Liver (tissue), 10 donors: ENCODE measurements at places on chromosomes 12 and 14. TPM values are rescaled to one million over a fixed set of nuclear protein-coding genes. Genes with fewer than 3 reads are reported as not detected.

DNA sequence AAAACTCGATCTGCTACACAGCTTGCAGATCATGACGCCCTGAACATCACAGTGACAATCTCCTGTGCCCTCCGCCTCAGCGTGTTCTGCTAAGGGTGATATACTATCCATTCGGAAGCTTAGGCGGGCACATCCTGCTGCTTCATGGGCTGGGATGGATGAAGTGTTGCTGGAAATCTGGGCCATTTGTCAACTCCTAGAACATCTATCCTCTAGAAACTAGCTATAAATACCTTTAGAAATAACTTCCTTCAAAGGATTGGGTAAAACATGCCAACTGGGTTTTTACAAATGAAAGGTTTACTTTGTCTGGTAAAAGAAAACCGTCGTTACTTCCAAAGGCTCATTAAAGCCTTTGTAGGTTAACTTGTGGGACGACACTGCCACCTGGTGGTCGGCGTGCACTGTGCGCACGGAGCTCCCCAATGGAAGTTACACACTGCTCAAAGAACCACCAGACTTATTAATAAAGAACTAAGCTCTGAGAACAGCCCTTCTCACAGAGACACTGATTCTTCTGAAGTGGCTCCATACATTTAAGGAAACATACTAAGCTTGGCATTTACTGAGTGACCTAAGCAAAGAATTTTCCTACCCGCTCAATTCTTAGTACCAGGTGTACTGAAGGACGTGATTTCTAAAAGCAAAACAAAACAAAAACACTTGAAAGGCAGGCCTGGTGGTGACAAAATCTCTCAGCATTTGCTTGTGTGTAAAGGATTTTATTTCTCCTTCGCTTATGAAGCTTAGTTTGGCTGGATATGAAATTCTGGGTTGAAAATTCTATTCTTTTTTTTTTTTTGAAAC, 21.6 kb upstream of the CACNA2D4 start:
- H3K27me3 ChIP-seq: no peaks in the 10 kb centered on the region
- no peaks in the 10 kb centered on the region for H3K36me3 ChIP-seq
- H3K4me3 ChIP-seq: no peak overlapping the region
- no peak overlapping the region for H3K27ac ChIP-seq
- peak; percentile 94 for DNase-seq

- H3K4me1 ChIP-seq: no peaks in the 10 kb centered on the region
- H3K4me3 ChIP-seq: no peak overlapping the region
- no peak for DNase-seq
- H3K36me3 ChIP-seq: no peaks in the 10 kb centered on the region
These were observed 11.6 kb downstream of the POMT2 start for GRCh38 chr14:77309131-77309530.

DNA sequence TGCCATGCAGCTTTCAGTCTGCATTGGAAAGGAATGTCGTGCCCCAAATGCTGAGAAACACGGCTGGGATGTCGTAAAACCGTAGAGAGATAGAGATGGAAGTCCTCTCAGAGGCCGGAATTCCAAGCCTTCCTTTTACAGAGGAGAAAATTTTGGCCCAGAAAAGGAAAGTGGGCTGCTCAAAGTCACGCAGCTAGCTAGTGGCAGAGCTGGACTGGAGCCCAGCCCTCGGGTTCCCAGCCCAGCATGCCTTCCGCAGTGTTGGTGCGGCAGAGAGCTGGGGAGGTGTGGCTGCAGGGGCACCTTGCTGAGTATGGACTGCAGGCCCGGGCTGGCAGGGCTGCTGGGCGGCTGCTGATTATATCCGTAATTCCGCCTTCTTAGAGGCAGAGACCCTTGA, 50.3 kb downstream of the KCNA1 start:
- peaks cover under 1% of the 10 kb centered on the region for H3K27me3 ChIP-seq
- DNase-seq: no peak
- no peaks in the 10 kb centered on the region for H3K4me1 ChIP-seq
- no peak overlapping the region for H3K27ac ChIP-seq
- H3K36me3 ChIP-seq: no peaks in the 10 kb centered on the region
- H3K4me3 ChIP-seq: no peak overlapping the region

DNA sequence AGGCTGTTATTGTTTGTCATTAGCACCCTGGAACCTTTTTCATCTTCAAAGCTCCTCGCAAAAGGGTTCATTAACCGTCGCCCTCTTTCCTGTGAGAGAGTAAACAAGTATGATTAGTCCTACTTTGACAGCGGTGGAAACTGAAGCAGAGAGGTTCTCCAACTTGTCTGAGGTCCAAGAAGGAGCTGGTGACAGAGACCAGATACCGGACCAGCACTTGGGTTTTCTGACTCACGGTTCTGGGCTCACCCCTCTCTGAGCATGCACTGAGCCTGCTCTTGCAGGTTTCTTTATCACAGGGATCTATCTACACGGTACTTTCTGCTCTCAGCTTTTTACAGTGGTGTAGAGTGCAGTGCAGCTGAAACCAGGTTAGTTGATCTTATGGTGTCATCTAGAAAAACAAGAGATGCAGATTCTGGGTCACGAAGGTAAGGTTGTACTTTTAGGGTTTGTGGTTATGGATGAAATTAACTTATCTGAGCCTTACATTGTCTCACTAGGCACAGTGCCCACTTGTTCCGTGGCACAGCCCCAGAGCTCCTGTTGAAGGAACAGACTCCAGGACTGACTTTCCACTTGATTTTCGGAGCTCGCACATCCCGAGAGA, 62.1 kb downstream of the PPP2R5C start:
- H3K27ac ChIP-seq: peak overlapping the region; percentile 88
- no peaks in the 10 kb centered on the region for H3K27me3 ChIP-seq
- H3K4me1 ChIP-seq: peaks cover 2% of the 10 kb centered on the region

GRCh38 chr14:99664937-99665273, 19.2 kb upstream of the CYP46A1 start:
- H3K27me3 ChIP-seq: no peaks in the 10 kb centered on the region
- no peak overlapping the region for H3K4me3 ChIP-seq
- no peak overlapping the region for H3K27ac ChIP-seq
- DNase-seq: no peak

DNA sequence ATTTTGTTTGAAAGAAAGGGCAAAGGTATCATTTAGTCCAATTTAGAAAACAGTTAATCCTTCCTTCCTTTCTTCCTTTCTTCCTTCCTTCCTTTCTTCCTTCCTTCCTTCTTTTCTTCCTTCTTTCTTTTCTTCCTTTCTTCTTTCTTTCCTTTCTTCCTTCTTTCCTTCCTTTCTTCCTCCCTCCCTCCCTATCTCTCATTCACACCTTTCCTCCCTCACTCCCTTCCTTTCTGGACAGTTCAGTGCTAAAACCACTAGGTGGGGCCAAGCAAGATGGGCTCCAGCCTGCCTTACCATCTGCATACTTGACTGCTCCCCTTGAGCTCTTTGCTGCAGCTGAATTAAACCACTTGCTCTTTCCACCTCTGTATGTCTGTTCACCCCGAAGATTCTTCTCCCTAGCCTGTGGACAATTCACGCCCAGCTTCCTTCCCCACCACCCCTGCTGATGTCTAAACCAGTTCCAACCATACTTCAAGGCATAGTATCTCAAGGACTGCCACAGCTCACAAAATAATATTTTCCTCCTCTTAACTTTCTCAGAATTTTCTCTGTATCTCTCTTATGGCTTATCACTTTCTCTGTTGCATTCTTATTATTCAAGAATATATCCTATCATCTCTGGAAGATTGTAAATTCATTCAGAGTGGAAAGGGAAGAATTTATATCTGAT, 78.0 kb downstream of the DBX2 start:
- H3K27me3 ChIP-seq: no peaks in the 10 kb centered on the region
- no peaks in the 10 kb centered on the region for H3K4me1 ChIP-seq
- no peak overlapping the region for H3K27ac ChIP-seq
- H3K36me3 ChIP-seq: no peaks in the 10 kb centered on the region
- DNase-seq: no peak

- H3K4me3 ChIP-seq: no peak overlapping the region
- no peaks in the 10 kb centered on the region for H3K27me3 ChIP-seq
- DNase-seq: no peak
- H3K4me1 ChIP-seq: no peaks in the 10 kb centered on the region
- no peaks in the 10 kb centered on the region for H3K36me3 ChIP-seq
These were observed 45.6 kb upstream of the BCL2L14 start for GRCh38 chr12:12024911-12025682.

DNA sequence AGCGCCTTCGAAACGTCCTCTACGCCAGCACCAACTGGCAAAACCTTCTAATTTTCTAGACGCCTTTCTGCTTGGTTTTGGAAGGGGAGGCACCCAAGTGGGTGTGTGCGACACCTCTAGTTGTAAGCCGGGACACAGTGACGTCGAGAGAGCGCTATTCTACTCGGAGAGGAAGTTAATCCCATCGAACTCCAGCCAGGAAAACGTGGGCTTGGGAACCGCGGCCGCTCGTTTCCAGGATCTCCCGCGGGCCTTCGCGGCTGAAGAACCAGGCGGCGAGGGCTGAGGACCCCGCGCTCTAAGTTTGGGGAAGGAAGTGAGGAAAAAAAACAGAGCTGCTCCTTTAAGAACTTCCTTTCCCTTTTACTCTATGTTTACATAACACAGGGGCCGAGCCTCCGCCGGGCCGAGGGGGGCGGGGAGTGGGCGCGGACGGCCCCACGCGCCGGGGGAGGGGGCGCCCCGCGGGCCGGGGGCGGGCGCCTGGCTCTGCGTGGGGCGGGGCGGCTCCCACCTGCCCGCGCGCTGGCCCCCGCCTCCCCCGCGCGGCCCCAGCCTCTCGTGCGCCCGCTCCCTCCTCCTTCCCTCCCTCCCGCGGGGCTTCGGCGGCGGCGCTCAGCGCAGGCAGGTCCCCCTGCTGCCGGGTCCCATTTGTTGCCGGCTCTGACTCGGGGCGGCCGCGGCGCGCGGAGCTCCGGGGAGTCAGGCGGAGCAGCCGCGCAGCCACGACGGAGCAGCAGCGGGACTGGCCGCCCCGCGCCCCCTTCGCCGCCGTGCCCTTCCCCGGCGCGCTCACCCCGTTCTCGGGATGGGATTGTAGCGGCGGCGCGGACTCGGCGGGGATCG, at the start of gene PELI2:
TSS of gene PELI2 (plus strand) at position 647 of the 846 bp plus-strand sequence. CDS start 250 bp downstream, outside the sequence.
- H3K4me1 ChIP-seq: no peaks in the 10 kb centered on the region
- DNase-seq: peak; percentile 57
- no peaks in the 10 kb centered on the region for H3K27me3 ChIP-seq
- H3K36me3 ChIP-seq: no peaks in the 10 kb centered on the region
- H3K27ac ChIP-seq: peak within 1 kb of the TSS; percentile 68
- H3K4me3 ChIP-seq: peak within 1 kb of the TSS; percentile 74

- no peaks in the 10 kb centered on the region for H3K27me3 ChIP-seq
- no peak overlapping the region for H3K4me3 ChIP-seq
- H3K4me1 ChIP-seq: peaks cover 3% of the 10 kb centered on the region
- H3K27ac ChIP-seq: no peak overlapping the region
- no peak for DNase-seq
These were observed 9.1 kb downstream of the SINHCAF start for GRCh38 chr12:31316891-31317290.

DNA sequence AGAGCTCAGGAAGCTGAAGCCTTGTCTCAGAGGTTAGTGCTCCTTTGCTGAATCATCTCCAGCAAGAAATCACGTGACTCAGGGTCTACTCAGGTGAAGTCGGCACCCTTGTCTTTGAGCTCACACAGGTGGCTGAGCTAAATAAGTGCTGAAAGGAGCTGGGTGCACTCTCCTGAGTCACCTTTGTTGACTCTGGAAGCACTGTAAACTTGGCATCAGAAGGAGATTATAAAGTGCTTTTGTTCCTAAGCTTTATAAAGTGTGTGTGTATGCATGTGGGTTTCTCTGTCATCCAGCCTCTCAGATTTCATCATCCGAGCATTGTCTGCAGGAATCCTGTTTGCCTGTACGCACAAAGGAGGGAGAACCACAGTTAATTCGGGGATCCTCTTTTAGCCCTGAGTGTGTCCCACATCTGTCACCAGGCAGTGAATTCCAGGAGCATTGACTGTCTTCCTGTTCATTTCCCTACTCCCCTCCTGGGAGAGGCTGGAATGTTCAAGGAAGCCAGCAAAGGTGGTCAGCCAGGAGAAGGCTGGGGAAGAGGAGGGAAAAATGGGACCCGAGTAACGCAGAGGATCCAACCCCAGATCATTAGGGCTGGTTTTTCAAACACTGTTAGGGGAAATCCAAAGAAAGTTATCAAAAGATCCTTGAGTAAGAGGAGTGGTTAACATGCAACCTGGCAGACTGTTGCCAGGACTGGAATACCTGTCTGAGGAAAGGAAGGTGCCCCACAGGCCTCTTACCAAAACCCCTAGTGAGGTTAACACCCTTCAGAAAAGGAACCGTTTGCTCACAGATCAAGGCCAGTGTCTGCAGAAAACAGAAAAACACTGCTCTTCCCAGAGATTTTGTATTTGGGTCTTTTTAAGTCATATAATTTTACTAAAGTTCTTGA, 157.5 kb upstream of the HIF1A start:
- no peaks in the 10 kb centered on the region for H3K27me3 ChIP-seq
- no peaks in the 10 kb centered on the region for H3K36me3 ChIP-seq
- H3K27ac ChIP-seq: peak overlapping the region; percentile 49
- H3K4me3 ChIP-seq: no peak overlapping the region
- no peak for DNase-seq
- H3K4me1 ChIP-seq: peaks cover 19% of the 10 kb centered on the region

DNA sequence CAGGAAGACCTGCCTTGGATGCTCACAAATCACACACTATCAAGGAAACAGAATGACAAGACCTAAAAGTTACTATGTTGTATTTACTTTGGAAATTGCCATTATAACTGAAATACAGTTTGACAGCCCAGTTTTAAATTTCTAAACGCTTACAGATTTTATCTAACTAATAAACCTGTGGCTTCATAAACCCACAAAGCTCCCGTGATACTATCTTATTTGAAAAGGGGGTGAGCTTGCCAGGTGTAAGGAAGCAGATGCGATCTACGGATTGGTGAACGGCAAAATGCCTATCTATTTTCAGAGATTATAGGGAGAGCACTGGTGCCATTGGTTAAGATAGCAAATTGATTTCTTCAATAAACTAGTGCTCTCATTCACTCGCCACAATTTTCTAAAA, 485.5 kb downstream of the BCAT1 start:
- DNase-seq: no peak
- H3K27ac ChIP-seq: no peak overlapping the region
- H3K4me3 ChIP-seq: no peak overlapping the region
- no peaks in the 10 kb centered on the region for H3K4me1 ChIP-seq
- no peaks in the 10 kb centered on the region for H3K27me3 ChIP-seq
- no peaks in the 10 kb centered on the region for H3K36me3 ChIP-seq

DNA sequence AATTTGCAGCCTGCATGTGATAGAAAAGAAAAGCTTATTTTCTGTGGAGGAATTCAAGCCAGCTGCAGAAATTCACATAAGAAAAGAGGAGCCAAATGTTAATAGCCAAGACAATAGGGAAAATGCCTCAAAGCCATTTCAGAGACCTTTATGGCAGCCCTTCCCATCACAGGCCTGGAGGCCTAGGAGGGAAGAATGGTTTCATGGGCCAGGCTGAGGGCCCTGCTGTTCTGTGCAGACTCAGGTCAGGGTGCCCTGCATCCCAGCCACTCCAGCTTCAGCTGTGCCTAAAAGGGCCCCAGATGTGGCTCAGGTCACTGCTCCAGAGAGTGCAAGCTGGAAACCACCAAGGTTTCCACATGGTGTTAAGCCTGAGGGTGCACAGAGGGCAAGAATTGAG, 21.2 kb upstream of the CCDC88C start:
- H3K27me3 ChIP-seq: no peaks in the 10 kb centered on the region
- no peaks in the 10 kb centered on the region for H3K4me1 ChIP-seq
- no peak for DNase-seq

PPTC7 gene
- total RNA-seq: 8.5 TPM

VDR gene
- 0.42 TPM for total RNA-seq

TBK1 gene
- 16.7 TPM for total RNA-seq

SPTB gene
- 332 TPM for total RNA-seq

LUM gene
- 3.7 TPM for total RNA-seq

MUCL1 gene
- total RNA-seq: not detected

ACVRL1 gene
- total RNA-seq: 7.5 TPM

DHRS4 gene
- 57.7 TPM for total RNA-seq

OTOGL gene
- total RNA-seq: 0.09 TPM

ZNF664 gene
- total RNA-seq: 25.7 TPM

BATF gene
- total RNA-seq: 2.1 TPM

GALNT16 gene
- 0.28 TPM for total RNA-seq
